ENCODE measurements at places on chromosomes 13 and 19. TPM values are rescaled to one million over a fixed set of nuclear protein-coding genes. Genes with fewer than 3 reads are reported as not detected.

GRCh38 chr13:112977091-112977490 is 8.1 kb downstream of the MCF2L start:
- no peaks in the 10 kb centered on the region for H3K36me3 ChIP-seq
- H3K27ac ChIP-seq: no peak overlapping the region
- no peaks in the 10 kb centered on the region for H3K4me1 ChIP-seq
- H3K27me3 ChIP-seq: no peaks in the 10 kb centered on the region
- H3K4me3 ChIP-seq: no peak overlapping the region

- H3K27ac ChIP-seq: no peak overlapping the region
- no peaks in the 10 kb centered on the region for H3K27me3 ChIP-seq
- no peak overlapping the region for H3K4me3 ChIP-seq
- H3K4me1 ChIP-seq: peaks cover 13% of the 10 kb centered on the region
- peaks cover 32% of the 10 kb centered on the region for H3K36me3 ChIP-seq
Observed at GRCh38 chr19:9431475-9431874, 3.9 kb downstream of the ZNF266 start.

DNA sequence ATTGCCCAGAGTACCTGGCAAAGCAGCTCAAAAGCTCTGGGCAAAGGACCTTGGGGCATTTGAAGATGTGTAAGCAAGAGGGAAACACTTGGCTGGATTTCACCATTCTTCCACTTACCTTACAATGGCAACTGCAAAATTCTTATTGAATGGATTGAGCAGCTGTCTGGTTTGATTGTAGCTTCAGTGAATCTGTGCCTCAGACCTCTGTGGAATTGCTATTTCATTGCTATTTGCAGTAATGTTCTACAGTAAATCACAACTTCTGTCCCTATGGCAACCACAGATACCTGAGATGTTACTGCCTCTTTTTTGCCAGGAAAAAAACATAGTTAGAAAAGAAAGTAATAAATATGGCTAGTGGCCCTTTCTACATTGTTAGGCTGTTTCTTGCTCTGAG is 519.5 kb downstream of the SUCLA2 start:
- no peak for DNase-seq
- no peaks in the 10 kb centered on the region for H3K27me3 ChIP-seq
- H3K4me1 ChIP-seq: no peaks in the 10 kb centered on the region
- H3K4me3 ChIP-seq: no peak overlapping the region
- H3K27ac ChIP-seq: no peak overlapping the region
- no peaks in the 10 kb centered on the region for H3K36me3 ChIP-seq

DNA sequence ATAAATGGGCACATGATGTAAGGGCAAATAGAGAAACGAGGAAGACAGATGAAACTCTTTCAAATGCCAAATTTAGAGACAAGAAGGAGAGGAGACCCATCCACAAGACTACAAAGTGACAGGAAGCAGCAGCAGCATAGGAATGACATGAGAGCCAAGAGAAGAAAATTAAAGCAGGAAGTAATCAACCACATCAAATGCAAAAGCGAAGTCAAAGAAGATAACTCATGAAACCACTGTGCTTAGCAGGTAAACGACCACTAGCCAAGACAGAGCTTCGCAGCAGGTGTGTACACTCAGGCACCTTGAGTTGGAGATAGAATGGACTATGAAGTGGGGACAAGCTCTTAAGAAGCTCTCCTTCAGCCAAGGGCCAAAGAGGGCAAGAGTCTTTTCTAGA is 64.1 kb downstream of the KLF12 start:
- no peak overlapping the region for H3K27ac ChIP-seq
- H3K4me1 ChIP-seq: peaks cover 4% of the 10 kb centered on the region
- H3K27me3 ChIP-seq: no peaks in the 10 kb centered on the region
- DNase-seq: no peak
- no peak overlapping the region for H3K4me3 ChIP-seq
- H3K36me3 ChIP-seq: no peaks in the 10 kb centered on the region

DNA sequence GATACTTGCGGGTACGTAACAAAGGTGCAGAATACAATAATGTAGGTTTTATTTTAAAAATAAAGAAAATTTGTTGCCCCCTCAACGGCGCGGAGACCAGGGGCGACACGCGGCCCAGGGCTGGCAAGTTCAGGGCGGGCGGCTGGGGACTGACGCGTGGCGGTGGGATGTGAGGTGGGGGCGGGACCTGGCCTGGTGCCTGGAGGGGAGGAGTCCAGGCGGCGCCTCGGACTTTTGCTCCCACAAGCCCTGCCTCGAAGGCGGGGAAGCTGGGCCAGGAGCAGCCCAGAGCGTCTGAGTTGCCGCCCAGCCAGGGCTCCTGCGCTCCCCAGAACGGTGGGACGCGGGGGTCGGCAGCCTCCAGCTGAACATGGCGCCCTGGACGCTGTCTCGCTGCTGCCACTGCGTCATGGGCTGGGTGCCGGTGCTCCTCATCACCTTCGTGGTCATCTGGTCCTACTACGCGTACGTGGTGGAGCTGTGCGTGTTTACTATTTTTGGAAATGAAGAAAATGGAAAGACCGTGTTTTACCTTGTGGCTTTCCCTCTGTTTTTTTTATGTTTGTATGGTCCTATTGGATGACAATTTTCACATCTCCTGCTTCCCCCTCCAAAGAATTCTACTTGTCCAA is 1122.8 kb upstream of the ATXN8OS start:
- no peak for DNase-seq
- H3K4me1 ChIP-seq: no peaks in the 10 kb centered on the region
- no peak overlapping the region for H3K27ac ChIP-seq
- no peaks in the 10 kb centered on the region for H3K27me3 ChIP-seq
- no peaks in the 10 kb centered on the region for H3K36me3 ChIP-seq
- no peak overlapping the region for H3K4me3 ChIP-seq

DNA sequence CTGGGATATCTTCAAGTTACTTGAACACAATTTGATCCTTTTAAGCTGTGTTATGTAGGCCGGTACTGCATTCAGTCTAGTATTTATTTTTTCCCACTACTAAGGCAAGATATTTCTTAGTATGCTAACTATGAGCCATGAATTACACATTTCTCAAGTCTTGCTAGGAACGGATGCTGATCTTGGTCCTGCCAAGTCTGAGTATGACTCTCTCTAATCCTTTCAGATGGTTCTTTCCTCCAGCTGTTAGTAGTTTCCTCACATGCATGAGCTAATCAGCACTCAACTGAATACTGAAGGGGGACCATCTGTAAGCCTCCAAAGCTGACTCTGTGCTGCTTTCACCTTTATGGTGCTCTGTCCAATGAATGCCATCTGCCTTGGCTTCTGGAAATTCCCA is 460.3 kb downstream of the KCTD12 start:
- H3K27ac ChIP-seq: no peak overlapping the region
- no peaks in the 10 kb centered on the region for H3K27me3 ChIP-seq
- no peaks in the 10 kb centered on the region for H3K4me1 ChIP-seq
- no peak for DNase-seq

GRCh38 chr19:33396701-33397535 is 23.4 kb downstream of the CEBPG start:
- H3K4me1 ChIP-seq: peaks cover 38% of the 10 kb centered on the region
- H3K27me3 ChIP-seq: no peaks in the 10 kb centered on the region
- H3K36me3 ChIP-seq: no peaks in the 10 kb centered on the region
- peak; percentile 62 for DNase-seq
- no peak overlapping the region for H3K4me3 ChIP-seq
- no peak overlapping the region for H3K27ac ChIP-seq

- no peaks in the 10 kb centered on the region for H3K36me3 ChIP-seq
- no peaks in the 10 kb centered on the region for H3K27me3 ChIP-seq
Observed at GRCh38 chr19:18422530-18423191, 3.5 kb downstream of the SSBP4 start.

DNA sequence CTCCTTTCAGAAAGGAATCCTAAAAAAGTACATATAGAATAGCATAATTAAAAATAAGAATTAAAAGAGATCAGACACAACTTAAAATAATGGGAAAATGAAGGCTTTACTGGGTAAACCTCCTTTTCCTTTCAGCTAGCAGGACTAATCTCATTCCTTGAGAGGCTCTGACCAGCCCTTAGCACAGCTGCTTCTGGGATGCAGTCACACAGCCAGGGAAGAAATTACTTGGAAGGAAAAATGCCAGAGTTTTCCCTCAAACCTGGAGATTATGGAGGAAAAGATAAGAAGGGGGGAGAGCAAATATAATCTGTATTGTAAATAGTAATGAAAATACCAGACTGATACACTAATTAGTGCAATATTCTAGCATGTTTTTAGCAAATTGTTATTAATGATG is 91.8 kb downstream of the LRCH1 start:
- no peaks in the 10 kb centered on the region for H3K27me3 ChIP-seq
- H3K27ac ChIP-seq: no peak overlapping the region
- no peaks in the 10 kb centered on the region for H3K36me3 ChIP-seq
- DNase-seq: no peak
- H3K4me1 ChIP-seq: peaks cover 34% of the 10 kb centered on the region
- H3K4me3 ChIP-seq: no peak overlapping the region

- no peaks in the 10 kb centered on the region for H3K36me3 ChIP-seq
- no peaks in the 10 kb centered on the region for H3K4me1 ChIP-seq
- no peak overlapping the region for H3K4me3 ChIP-seq
- no peaks in the 10 kb centered on the region for H3K27me3 ChIP-seq
Observed at GRCh38 chr13:99415014-99415650, 86.1 kb upstream of the TM9SF2 start.

DNA sequence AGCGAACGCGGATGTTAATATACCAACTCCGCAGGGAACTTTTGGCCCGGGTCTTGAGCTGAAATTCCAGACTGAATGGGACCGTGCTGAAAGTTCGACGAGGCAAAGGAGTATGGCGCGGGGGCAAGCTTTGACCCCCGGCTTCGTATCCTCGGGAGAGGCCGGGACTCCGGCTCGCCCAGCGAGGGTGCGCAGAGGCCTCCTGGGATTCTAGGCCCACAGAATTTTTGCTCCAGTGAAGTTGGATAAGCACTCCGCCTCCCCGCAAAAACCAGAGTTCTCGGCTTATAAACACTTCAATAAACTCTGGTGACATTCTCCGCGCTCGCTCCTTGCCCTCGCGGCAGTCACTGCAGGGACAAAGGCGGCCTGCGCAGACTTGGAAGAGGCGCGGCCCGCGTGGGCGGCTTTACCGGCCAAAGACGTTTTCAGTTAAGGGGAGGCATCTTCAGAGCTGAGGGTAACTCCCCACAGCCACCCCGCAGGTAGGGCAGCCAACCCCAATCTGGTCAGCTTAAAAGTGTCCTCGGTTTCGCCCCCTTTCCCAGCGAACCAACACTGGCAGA is 112.6 kb downstream of the KCNRG start:
- H3K36me3 ChIP-seq: no peaks in the 10 kb centered on the region
- H3K4me1 ChIP-seq: peaks cover 30% of the 10 kb centered on the region
- peak overlapping the region; percentile 96 for H3K27ac ChIP-seq
- H3K4me3 ChIP-seq: peak overlapping the region; percentile 71
- H3K27me3 ChIP-seq: peaks cover 47% of the 10 kb centered on the region
- DNase-seq: no peak

- peaks cover 56% of the 10 kb centered on the region for H3K36me3 ChIP-seq
- H3K4me1 ChIP-seq: peaks cover 10% of the 10 kb centered on the region
- H3K27ac ChIP-seq: peak overlapping the region; percentile 11
- H3K4me3 ChIP-seq: no peak overlapping the region
- no peaks in the 10 kb centered on the region for H3K27me3 ChIP-seq
Observed at GRCh38 chr19:46839752-46840497, 10.7 kb downstream of the AP2S1 start.

DNA sequence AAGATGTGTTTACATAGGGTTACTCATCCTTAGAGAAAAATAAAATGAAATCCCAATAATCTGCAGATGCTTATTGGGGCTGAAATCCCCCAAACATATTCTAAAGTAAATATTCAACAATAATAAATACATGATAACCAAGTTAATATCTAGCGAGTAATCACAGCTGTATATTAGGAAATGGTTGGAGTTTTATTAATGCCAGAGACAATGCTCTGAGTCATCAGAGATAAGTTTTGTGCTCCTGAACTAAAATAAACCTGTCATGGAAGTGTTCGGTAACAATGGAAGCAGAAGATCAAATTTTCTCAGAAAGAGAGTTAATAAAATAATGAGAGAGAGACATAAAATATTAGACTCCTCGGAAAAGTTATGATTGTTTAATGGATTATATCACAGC is 31.4 kb downstream of the FLT1 start:
- H3K36me3 ChIP-seq: no peaks in the 10 kb centered on the region
- H3K27ac ChIP-seq: no peak overlapping the region
- no peak for DNase-seq
- H3K4me3 ChIP-seq: no peak overlapping the region

GRCh38 chr19:33497131-33497777 is 24.3 kb downstream of the PEPD start:
- DNase-seq: no peak
- H3K4me1 ChIP-seq: no peaks in the 10 kb centered on the region
- H3K27ac ChIP-seq: no peak overlapping the region
- no peaks in the 10 kb centered on the region for H3K27me3 ChIP-seq
- H3K36me3 ChIP-seq: peaks cover 13% of the 10 kb centered on the region
- no peak overlapping the region for H3K4me3 ChIP-seq

DNA sequence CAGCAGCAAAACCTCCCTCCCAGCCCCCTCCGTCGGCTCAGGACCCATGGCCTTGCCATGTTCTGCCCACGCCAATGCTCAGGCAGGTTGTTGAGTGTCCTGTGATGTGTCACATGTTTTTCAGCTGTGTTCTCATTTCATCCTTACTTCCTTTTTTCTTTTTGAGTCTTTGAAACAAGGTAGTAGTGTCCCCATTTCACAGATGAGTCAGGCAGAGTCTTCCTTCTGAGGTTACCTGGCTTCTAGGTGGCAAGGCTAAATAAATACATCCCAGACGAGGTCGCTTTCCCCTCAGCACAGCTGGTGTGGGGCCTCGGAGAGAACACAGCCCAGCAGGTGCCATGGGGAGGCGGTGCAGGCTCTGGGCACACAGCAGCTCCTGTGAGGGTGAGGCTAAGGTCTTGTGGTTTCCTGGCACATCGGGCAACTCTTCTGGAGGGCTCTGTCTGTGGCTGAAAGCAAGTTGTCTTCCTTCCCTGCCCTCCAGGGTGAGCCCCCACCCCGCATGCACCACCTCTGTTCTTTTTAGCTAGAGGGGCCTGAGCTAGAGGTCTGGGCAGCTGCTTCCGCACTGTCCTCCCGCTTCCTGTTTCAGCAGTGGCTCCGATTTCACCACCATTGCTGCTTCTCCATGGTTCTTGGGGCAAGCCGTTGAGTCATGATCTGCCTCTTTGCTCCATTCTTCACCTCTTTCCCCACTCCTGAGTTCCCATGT is 15.1 kb downstream of the PRAM1 start:
- peak; percentile 83 for DNase-seq
- H3K27me3 ChIP-seq: no peaks in the 10 kb centered on the region
- peaks cover 78% of the 10 kb centered on the region for H3K36me3 ChIP-seq
- H3K4me1 ChIP-seq: peaks cover 18% of the 10 kb centered on the region

THAP8 gene
- total RNA-seq: 5.2 TPM

ATXN8OS gene
- not detected for total RNA-seq

SH3GL1 gene
- total RNA-seq: 47.6 TPM

NKG7 gene
- total RNA-seq: 25.1 TPM

OSCAR gene
- total RNA-seq: 59.5 TPM

SIGLEC8 gene
- 2.1 TPM for total RNA-seq

KIR2DL1 gene
- 0.58 TPM for total RNA-seq

GRWD1 gene
- 27.1 TPM for total RNA-seq
